ENCODE measurements at places on chromosomes 12 and 14.
A peak's percentile ranks its signal among the peaks of the same experiment; 100 is the strongest.

GRCh38 chr12:83536496-83536895 is 849.8 kb downstream of the TMTC2 start:
- no peak for DNase-seq

DNA sequence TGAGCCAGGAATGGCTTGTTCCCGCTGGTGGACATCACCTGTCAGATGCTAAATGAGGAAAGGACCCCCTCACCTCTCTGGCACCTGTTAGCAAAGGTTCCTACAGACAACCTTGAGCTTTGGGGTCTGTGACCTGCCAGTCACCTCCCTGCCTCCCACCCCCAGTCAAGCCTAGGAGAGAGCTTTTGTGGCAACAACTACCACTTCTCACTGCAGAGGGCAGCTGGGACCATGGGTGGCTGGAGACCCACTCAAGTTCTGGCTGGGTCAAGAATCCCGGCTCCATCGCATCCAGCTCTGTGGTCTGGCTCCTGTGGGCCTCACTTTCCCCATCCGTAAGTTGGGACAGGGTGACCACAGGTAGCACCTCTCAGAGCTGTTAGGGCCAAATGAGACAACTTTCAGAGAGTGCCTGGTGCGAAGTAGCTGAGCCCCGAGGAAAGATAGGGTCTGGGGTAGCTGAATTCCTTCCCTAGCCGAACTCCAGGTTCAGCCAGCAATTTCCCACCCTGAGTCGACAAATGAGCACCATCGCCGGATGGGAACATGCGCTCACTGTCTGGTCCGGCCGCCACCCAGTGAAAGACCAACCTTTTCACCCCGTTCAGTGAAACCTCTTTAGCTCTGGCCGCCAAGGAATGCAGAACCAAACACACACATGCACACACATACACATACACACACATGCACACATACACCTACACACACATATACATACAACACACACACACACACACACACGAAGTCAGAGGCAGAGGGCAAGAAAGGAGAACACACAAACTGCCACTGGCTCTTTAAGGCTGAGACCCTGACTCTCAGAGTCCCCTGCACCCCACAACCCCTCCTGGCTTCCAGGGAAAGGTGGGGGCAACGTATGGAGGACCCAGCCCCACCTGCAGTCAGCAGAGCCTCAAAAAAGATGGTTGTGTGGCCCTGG is 1.9 kb downstream of the TMEM119 start:
- no peak for DNase-seq

DNA sequence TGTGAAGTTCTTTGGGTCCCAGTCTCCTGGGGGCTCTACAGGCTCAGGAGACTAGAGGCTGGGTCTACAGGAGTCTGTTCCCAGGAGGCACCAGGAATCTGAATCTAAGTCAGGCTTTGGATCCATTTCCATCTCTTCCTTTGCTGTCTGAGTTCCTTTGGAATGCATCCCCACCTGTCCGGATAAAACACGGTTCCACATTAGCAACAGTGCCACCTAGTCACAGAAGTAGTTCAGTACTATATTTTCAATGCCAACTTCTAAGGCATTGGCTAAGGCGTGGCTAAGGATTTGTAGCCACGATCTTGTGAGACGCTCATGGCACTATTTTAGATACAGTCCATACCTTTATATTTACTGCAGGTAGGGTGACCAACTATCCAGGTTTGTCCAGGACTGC is 15.1 kb downstream of the ZC2HC1C start:
- DNase-seq, result no peak

GRCh38 chr12:78519422-78519821 is 345.2 kb upstream of the SYT1 start:
- DNase-seq, result no peak

DNA sequence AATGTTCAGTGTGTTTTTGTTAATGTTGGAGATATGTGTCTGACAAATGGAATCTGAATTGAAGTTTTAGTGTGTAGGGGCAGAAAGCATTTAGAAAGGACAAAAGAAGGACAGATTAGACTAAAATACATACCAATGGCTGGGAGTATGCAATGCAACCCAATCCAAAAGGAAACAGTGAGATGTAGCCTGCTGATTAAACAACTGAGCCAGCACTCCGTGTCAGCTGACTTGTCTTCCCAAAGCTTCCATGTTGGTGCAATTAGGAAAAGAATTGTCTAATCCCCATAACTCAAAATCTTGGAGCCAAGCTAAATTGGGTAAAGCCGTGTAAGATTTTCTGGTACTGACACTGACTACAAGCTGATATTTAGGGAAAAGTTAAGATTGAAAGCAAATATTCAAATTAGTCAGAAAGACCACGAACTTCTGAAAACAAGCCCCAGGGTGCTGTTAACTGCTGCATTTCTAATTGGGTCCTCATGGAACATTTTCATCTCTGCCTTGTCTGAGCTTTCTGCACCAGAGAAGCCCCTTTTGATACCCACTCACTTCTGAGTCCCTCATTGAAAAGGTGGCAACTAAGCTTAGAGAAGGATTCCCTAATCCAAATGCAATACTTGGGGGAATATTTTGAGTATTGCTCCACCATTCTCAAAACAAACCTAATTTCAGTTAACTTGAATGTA is 109.1 kb downstream of the DAD1 start:
- DNase-seq, result peak; percentile 37

DNA sequence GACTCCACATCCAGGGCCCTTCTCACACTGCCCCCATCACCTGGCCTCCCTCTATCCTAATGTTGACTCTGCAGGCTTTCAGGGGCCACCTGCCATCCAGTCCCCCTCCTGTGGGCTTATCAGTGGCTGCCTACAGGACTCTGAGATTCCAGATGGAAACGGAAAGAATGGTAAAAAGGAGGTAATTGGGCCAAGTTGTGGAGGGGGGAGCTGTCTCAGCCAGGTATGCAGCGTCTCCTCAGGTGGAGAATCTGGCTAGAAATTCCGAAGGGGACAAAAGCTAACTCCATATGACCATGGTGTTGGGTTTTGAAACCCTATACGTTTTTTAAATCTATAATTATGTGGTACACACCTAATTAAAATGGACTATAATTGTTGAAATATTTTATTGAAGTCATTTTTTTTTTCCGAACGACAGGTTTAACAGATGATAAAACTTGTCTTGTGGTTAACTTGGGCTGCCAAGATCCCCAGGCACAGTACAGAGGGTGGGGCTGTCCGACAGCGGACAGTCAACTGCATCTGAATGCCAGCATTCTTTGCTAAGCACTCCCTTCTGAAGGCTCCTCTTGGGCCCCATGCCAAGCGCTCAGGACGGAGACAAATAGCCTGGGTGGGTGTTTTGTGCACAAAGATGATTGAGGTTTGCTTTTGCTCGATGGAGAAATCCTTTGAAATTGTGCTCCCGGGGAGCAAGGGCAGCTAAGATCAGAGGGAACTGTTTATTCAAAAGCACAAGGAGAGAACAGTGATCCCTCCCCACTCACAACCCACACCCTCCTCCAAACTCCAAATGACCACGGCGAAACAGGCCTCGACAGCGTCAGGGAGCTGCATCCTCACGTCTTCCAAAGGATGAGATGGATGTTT is 365.6 kb downstream of the BCL11B start:
- peak; percentile 15 for DNase-seq

GRCh38 chr12:124375141-124375788 is 80.4 kb downstream of the RFLNA start:
- no peak for DNase-seq

DNA sequence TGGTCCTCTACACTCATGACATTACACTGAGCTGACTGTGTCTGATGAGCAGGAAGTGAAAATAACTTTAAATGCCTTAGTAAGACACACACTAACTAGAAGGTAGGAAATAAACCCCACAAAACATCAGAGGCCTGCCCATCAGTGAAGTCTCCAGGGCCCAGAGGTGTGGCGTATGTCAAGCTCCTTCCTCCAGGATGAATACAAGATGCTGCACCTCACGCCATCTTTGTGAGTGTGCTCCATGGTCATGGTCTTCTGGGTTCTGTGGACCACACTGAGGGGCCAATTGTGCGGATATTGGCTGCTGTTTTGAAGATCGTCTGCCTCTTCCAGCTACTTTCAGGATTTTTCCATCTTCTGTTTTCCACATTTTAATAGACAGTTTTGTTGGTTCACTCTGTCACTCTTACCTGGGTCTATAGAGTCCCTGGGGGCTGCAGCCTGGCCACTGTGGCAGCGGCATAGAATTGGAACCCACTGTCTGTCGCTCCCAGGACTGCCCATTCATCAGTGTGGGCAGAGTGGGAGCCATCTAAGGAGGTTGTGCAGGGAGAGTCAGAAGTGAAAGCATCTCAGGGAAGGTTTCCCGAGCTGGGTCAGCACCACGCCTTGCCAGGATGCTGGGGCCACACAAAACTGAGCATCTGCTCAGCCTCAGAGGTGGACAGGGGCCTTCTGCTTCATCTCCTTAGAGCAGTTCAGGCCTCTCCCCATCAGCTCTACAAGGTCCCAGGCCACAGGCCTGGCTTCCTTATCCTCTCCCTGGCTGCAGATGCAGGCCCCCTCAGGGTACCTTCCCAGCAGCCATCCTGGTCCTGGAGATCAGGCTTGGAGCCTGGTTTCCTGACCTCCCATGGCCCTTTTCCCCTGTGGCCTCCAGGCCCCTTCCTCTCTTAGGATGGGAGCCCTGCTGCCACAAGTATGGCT is 57.5 kb upstream of the C14orf180 start:
- DNase-seq, result no peak

- no peak for DNase-seq
Measured at GRCh38 chr12:72828662-72829324, 556.6 kb downstream of the TRHDE start.

GRCh38 chr12:95643256-95643655 is 92.0 kb upstream of the USP44 start:
- DNase-seq, result no peak

- DNase-seq, result no peak
Measured at GRCh38 chr12:54404061-54405004, 14.7 kb downstream of the ITGA5 start.

GRCh38 chr12:25839470-25839869 is 119.0 kb upstream of the RASSF8 start:
- DNase-seq, result no peak

GRCh38 chr12:108826101-108826806 is 31.1 kb downstream of the SSH1 start:
- DNase-seq, result no peak

DNA sequence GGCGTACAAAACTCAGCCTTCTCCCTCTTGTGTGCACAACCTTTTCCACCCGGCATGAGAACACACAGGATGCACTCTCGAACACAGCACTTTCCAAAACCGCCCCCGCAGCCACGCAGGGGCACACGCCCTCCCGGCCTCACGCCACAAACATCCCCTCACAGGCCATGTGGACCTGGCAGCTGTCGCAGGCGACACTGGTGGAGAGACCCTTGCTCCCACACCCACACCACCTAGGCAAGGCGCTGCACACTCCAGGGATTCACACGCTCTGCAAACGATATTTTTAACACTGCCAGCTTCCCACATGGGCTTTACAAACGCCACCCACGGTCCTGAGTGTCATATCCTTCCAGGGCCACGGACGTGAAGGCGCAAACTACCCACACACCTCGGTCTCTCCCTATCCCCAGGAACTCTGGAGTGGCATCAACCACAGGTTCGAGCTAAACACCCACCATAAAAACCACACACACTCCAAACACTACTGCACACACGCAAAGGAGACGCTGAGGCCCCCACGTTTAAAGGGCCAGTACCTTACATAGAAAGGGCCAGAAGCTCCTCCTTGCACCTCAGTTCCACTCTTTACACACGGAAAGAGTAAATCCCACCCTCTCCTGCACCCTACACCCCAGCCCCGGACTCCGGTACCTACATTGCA is 12.4 kb upstream of the ITGB7 start:
- peak; percentile 50 for DNase-seq

- DNase-seq, result no peak
Measured at GRCh38 chr12:19994968-19995367, 373.4 kb upstream of the PDE3A start.

DNA sequence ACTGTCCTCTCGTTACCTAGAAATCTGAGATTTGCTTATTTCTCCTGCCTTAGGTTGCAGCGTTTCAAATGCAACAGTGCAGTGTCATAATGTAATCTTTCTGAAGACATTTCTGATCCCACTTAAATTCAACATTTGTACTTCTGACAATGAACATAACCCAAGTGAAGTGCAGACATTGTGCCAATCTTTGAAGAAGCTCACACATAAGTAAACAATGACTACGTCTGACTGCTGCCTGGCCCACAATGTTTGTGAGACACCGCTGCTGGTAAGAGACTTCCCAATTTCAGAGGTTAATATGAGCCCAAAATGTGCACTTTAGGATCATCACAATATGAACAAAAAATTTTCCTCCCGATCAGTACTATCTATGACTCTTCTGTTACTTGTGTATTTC is 84.6 kb upstream of the BCL2L14 start:
- no peak for DNase-seq

DNA sequence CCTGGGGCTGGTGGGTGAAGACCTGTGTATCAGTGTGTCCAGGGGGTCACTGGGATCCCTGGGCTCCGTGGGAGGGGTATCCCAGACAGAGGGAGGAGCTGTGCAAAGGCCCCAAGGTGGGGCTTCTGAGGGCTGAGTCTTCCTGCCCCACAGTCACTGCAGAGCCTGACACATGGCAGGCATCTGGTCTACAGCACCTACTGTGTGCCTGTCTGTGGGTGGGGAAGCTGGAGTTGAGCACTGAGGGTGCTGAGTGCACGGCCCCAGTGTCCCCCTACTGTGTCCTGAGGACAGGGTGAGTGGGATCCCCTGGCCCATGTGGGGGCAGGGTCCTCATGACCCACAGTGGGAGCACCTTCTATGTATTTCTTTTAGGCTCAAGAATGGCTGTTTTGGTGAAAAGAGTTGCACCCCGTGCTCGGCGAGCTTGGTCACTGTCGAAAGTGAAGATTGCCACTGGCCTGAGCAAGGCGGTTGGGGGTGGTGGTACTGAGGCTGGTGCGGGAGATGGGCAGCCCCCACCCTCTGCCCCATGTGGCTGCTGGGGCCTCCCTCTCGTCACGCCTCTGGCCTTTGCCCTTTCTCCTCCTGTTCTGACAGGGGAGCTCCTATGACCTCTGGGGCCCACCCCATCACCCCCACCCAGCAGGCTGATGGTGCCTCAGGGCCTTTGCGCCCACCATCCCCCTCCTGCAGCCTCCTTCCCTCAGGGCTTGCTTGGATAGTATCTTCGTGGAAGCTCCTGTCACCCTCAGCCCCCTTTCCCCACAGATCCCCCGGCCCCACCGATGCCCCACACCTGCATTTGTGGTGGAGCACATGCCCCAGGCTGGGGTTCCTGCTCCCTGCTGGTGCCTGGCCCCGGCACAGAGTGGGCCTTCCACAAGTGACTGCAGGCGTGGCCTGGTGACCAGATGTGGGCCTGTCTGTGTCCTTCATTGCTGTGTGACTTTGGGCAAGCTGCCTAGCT is 55.8 kb downstream of the BEGAIN start:
- DNase-seq, result no peak

- no peak for DNase-seq
Measured at GRCh38 chr14:67705211-67705610, 3.5 kb downstream of the RDH12 start.

- DNase-seq, result no peak
Measured at GRCh38 chr14:26199590-26200370, 398.1 kb downstream of the NOVA1 start.

DNA sequence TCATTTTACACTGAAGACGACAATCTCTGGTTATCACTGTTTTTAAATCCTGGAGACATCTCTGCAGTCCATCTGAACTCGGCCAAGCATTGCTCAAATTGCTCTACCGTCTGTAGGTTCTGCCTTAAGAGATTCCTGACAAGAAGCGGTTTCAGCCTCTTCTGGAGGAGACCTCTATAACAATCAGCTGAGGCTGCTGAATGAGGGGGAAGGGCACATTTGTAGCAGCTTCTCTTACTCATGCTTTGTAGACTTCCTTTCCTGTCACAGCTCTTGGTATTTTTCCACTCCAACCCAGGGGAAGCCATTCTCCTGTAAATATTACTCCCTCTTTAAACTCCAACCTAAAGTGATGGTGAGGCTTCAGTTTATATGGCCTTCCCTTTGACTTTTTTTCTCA is 3.0 kb downstream of the ARG2 start:
- no peak for DNase-seq
